ENCODE measurements at places on chromosomes 5 and 9.

DNA sequence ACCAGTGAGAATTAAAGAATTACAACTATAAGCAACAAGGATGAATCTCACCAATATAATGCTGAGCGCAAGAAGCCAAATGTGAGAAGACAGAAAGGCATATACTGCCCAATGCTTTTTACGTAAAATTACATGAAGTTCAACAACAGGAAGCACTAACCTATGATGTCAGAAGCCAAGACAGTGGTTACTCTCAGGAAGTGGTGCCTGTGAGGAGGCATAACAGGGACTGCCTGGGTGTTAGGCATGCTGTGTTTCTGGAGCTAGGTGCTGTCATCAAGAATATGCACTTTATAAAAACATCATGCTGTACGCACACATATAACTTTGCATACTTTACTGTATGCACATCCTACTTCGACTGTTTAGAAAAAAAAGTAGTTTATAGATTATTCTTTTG lies 30.1 kb downstream of the FRMD3 start:
- DNase-seq: no peak

DNA sequence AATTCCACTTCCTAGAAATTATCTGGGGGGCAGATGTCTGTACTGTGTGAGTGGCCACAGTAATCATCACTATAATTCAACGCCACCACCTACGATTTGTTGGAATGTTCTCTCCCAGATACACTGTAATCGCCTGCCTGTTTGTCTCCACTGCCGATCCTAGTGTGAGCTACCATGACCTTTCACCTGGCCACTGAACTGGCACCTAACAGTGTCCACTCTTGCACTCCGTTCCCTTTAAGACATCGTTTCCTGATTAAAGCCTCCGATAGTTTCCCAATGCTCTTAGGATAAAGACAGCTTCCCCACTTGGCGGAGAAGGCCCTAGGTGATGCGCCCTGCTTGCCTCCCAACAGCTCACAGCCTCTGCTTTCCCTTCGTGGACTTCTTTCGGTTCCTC lies 4.0 kb downstream of the PHYKPL start:
- no peak for DNase-seq

DNA sequence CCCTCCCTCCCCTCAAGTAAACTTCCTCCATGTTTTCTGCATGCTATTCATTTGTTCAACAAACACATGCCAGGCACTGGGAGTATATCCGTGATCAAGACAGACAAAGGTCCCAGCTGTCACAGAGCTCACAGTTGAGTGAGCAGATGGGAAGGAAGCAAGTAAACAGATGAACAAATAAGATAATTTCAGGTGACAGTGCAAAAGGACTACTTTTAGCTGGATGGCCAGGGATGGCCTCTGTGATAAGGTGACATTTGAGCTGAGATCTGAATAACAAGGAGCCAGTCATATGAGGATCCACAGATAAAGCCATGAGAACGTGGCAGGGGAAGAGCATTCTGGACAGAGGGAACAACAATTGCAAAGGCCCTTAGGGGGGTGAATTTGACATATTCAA lies 121.7 kb upstream of the RAD23B start:
- peak; percentile 89 for DNase-seq

DNA sequence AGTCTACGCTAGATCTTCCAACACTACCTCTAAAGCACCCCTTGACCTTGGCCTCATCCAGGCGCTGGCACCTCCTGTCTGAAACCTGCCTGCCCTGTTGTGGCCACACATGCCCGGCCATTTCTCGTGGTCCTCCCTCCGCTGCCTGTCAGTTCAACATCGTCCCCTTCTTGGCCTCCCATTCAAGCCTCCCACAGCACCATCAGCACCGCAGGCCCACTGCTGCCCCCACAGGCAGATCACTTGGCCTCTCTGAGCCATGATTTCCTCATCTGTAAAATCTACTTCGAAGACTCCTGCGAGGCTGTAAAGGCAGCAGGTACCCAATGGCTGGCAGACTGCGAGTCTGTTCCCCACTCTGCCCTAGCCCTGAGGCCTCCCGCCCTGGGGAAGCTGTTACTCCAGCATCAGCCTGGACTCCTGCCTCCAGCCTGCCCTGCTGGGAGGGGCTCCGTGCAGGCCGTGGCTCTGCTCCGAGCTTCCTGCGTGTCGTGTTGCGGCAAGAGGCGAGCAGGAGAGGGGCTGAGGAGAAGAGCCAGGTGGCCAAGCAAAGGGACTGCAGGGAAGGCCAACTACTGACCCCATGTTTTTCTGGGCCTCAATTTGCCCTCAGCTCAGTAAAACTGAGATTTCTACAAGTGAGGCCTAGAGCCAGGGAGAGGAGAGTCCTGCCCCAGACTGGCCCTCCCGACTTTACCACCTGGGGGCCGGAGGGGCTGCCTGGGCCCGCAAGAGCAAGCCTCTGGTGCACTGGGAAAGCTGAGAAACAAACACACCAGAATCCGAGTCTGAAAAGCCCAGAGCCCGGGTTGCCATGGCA lies 70.5 kb upstream of the LRRTM2 start:
- DNase-seq: no peak

- DNase-seq: no peak
These were observed 500.7 kb downstream of the TLE4 start for GRCh38 chr9:80072451-80072850.

- no peak for DNase-seq
These were observed 66.6 kb downstream of the NTRK2 start for GRCh38 chr9:84736081-84736480.

GRCh38 chr9:91546574-91546973 lies 122.9 kb upstream of the NFIL3 start:
- DNase-seq: no peak

DNA sequence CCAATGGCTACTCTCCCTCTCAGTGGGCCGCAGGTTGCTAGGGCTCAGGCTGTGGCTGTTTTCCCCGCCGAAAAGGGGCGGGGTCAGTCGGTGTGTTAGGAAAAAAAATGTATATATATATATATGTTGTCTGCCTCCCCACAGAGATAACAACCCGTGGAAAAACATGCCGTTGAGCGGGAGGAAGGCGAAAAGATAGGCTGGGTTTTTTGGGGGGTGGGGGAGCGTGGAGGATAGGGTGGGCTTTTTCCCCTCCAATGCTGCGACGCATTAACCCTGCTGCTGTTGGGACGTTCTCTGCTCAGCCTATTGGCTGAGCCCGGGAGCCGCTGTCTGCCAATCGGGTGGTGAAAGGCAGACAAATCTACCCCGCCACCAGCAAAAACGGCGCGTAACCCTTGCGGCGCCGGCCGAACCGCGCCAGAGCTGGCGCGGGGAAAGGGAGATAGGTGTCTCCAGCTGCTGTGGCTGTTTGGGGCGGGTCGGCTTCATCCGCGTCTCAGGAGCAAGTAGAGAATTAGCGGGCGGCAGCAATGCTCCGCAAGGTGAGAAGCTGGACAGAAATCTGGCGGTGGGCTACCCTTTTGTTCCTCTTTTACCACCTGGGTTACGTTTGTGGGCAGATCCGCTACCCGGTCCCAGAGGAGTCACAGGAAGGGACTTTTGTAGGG lies at the start of gene PCDHGC4:
PCDHGC4 (plus strand) TSS at position 390 of the 671 bp plus-strand sequence; CDS start at position 534, 144 bp downstream.
- DNase-seq: no peak

- DNase-seq: no peak
These were observed 140.8 kb upstream of the RASA1 start for GRCh38 chr5:87126869-87127268.

- no peak for DNase-seq
These were observed 340.3 kb upstream of the CD180 start for GRCh38 chr5:67536866-67537265.

GRCh38 chr5:141518618-141519015 lies 29.7 kb downstream of the PCDHGC5 start:
- no peak for DNase-seq

DNA sequence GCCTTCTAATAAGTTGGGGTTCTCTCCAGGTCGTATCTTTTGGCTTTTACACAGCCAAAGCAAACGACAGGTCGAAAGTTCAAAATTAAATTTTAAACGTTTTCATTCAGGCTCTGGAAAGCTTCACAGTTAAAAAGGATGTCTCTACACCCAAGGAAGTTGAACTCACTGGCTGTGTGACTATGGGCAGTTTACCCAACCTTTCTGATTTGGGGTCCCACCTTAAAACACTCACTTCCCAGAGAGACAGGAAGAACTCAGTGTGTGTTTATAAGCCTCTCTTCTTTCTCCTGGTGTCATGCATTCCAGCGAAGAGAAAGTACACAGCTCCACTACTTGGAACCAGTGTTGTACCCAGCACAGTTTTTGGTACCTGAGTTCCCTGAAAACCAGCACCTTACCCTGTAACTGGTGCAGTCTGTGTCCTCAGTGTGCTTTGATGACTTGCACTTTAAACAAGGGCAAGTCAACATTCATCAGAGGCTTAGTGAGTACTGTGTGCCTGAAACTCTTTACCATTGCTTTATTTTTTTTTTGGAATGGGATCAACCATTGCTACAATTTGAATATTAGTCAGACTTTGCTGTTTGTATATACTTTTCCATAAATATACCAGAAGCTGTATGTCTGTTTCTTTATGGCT lies 1.7 kb downstream of the SRD5A1 start:
- DNase-seq: no peak

GRCh38 chr9:133709691-133710571 lies 28.2 kb downstream of the SARDH start:
- no peak for DNase-seq

- no peak for DNase-seq
These were observed 127.5 kb upstream of the IRX4 start for GRCh38 chr5:2009986-2010914.

GRCh38 chr5:4410151-4410550 lies 730.0 kb upstream of the ADAMTS16 start:
- DNase-seq: no peak

DNA sequence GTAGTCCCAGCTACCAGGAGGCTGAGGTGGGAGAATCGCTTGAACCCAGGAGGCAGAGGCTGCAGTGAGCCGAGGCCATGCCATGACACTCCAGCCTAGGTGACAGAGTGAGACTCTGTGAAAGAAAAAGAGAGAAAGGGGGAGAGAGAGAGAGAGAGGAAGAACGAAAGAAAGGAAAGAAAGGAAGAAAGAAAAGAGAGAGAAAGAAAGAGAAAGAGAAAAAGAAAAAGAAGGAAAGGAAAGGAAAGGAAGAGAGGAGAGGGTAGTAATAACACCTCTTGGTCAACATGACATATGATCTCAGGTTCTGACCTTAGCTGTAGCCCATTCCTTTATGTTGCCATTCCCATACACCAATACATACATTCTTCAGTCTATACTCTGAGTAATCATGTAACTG lies 14.1 kb downstream of the FBXW11 start:
- DNase-seq: no peak

DNA sequence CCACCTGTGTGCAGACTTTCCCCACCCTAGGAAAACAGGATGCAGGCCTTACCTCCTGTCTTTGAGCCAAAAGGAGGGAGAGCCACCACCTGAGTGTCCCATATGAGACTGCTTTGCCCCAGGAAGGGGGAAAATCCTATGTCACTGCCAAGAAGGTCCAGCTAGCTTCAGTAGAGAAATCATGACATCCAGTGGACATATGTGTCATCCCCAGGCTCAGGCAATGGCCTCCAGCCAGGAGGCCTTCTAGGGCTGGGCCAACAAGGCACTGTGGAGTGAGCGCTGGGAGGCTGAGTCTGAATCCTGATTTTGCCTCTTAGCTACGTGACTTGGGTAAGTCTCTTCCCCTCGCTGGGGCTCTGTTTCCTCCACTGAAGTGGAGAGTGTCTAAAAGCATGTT lies 60.2 kb downstream of the SMIM23 start:
- no peak for DNase-seq

- no peak for DNase-seq
These were observed 120.6 kb downstream of the HMHB1 start for GRCh38 chr5:143932584-143932983.

GRCh38 chr9:136701668-136702053 lies 10.7 kb upstream of the DIPK1B start:
- no peak for DNase-seq

DNA sequence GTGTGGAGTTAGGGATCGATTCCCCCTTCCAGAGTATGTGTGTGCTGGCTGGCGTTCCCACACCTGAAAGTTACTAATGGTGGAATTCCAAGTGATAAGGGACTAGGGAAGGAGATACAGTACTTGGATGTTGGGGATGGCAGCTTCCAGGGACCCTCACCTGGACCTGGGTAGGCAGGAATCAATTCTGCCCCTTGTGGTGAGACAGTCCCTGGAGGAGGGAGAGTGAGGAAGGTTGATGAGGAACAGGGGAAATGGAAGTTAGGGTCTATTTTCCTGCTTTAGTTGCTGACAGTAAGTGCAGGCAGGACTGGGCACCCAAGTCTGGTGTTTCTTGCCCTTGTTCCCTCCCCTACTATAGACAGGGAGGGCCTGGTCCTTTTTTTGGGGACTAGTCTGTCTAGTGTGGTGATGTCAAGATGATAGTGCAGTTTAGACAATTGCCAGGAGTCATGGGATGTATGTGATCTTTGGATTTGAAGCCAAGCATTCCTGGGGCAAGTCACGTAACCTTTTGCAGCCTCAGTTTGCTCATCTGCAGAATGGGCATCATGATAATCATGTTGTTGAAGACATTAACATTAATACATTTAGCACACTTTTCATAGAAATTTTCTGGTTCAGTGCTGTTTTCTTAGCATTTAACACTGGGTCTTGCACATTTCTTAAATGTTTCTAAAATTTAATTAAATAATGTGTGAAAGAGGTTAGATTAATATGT lies 51.7 kb downstream of the DAB2IP start:
- no peak for DNase-seq

- DNase-seq: no peak
These were observed 7.6 kb upstream of the SLC9A3 start for GRCh38 chr5:531749-532315.

DNA sequence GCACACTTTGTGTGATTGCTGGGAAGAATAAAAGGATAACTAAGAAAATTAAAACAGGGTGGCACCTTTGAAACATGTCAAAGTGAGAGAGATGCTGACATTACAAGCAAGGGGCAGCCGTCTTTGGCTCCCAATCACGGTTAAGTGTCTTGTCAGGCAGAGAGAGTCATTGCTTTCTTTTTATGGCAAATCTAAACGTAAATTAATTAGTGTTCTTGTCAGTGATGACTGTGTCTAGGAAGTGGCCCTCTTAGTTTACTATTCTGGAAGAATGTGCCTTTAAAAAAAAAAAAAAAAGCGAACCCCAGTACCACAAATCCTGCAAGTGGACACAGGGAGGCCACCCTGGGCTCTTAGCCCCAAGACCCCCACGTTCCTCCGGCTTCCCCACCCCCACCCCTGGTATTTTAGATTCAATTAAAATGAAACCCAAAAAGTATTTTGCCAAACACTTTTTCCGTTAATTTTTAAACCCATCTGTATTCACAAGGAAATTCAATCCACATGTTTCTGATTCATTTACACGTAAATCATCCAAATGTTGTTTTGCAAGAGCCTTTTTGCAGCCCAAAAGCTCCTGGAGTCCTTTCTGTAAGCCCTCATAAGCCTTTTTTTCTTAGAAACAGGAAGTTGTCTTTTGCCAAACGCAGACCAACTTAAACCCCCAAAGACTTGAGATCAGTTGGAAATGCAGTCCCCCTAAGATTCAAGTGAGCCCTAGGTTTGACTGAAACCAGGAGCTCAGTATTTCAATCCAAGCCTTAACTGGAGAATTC lies 399.3 kb downstream of the EBF1 start:
- DNase-seq: no peak

DNA sequence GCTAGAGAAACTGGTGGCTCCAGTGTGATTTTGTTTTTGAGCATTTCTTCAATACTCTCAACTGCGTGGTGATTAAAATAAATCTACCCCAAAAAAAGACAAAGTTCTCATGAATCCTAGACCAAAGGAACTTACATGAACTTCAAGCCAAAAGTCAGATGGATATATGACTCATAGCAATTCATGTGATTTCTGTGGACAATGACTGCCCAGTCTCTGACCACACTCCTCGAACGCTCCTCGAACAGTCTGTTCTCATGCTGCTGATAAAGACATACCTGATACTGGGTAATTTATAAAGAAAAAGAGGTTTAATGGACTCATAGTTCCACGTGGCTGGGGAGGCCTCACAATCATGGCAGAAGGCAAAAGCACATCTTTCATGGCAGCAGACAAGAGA lies 46.4 kb upstream of the CEP78 start:
- no peak for DNase-seq
